ENCODE measurements at places on chromosomes 7 and 10.

DNA sequence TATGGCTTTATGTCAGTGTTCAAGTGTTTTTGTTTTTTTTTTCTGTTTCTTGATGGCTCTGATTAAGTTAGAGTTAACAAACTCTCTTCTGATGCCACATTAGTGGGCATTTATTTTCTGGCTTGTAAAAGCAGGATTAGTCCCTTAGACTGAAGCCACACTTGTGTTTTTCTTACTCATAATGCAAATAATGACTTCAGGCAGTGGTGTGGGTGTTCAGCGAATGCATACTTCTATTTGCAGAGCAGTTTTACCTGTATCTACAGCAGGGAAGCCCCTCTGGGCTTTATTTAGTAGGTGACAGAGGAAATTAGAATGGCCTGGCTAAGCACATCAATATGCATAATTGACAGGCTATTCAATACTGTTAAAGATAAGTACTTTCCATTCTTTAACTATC, 79.9 kb downstream of the CNNM2 start:
- DNase-seq = peak; percentile 15

DNA sequence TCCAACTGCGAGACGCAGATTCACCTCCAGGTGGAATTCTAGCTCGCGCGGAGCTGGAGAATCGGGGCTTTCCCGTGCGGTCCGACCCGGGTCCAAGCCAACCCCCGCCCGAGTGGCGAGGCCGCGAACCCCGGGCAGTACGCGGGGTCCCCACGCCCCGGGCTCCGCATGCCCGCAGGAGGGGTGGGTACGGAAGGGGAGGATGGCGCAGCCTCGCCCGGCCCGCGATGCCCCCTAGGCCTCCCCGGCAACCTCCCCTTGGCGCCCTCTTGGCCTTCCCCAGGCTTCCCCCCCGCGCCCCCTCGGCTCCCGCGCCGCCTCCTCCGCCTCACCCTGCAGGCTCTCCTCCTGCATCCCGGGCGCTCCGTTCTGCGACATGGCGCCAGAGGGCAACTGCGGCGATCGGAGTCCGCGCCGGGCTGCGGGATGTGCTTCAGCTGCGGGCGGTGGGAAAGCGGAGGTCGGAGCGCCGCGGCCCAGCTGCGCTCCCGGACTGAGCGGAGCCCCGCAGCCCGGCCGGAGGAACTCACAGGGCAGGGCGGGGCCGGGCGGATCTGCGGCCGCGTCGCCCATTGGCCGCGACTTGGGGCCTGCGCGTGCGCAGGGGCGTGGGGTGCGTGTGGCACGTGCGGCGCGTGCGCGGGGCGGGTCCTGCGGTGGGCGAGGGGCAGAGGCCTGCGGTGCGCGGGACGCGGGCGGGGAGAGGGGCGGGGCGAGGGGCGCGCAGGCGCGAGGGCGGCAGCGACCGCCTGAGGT, at the start of gene BNIP3:
BNIP3 (minus strand) TSS at position 495 of the 756 bp plus-strand sequence; CDS start at position 378, 117 bp downstream.
- DNase-seq = peak; percentile 96

DNA sequence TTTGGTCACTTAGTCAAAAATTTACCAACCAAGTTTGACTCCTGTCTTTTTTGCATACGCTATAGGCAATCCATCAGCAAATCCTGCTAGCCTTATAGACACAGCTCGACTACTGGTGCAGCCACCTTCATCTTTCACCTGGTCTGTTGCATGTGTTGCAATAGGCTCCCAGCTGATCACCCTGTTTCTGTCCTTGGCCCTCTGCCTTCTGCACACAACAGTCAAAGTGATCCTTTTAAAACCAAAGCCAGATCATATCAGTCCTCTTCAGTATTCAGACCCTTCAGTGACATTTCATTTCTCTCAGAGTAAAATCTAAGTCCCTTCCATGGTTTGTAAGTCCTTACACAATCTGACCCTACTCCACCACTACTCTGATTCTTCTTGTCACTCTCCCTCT, 10.9 kb upstream of the CDK6 start:
- DNase-seq = no peak

GRCh38 chr7:79337717-79338116, 115.8 kb downstream of the MAGI2 start:
- no peak for DNase-seq

DNA sequence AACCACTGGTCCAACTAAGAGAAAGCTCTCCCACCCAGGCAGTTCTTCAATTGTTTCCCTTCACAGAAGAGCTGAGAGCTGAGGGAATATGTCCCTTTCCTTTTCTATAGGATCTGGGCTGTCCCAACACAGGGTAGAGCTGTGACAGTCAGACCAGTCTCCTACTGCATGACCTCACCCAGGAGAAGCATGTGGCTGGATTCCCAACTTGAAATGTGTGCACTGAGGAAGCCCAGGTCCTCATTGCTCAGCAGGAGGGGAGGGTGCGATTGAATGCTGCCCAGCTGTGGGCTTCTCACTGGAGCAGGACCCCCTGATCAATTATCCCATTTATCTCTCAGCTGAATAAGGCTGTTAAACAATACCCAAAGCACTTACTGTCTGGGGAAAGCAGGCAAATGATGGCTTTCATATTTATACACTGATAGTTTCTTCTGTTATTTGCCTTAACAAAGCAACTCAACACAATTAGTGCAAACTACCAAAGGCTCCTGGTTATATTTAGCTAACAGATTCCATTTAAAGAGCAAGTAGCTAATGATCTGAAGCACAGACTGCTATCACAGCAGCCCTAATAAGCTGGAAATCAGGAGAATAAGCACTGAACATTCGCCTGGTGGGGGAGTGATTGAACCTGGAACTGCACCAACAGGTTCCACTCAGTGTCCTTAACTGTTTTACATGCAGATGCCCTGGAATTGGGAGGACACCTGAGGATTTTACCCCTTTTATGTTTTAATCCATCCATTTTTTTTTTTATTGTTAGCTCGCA, 508.8 kb downstream of the CCSER2 start:
- no peak for DNase-seq

- no peak for DNase-seq
These were observed 157.9 kb downstream of the ARID5B start for GRCh38 chr10:62059217-62059920.

DNA sequence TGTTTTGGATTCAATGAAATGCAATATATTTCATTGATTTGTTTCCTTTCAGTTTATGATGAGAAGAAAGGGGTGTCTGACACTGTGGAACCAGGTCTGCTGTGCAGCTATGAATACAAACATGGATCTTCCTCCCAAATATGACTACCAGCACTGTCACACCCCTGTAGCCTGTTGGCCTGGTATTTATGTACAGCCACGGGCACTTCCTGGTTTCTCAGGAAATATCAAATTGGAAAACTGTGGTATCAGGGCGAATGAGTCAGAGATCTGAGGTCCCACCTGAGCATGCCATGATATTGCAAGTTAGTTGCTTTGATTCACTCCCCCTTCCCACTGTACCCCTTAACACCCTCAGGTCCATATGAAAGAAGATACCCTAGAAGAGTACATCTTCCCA, 87.8 kb downstream of the DNMBP start:
- DNase-seq = peak; percentile 40

DNA sequence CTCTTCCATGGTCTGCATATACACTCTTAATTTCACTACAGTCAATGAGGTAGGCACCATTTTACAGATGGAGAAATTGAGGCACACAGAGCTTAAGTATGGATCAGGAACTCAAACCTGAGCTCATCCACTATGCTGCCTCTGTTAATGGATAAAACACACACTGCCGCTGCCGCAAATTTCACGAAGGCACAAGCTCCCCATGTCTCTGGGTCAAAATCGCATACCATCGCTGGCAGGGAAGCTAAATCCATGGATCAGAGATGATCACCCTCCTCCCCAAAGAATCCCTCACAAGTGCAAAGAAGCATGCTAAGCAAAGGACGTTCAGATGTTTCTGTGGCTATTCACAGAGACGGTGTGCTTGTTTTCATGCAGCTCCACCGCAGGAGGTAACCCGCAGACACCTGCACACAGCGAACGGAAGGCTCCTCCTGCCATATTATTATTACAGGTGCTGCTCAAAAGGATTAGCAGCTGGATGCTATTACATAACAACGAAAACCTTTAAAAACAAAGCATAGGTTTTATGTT, 109.3 kb downstream of the UBE2H start:
- no peak for DNase-seq

DNA sequence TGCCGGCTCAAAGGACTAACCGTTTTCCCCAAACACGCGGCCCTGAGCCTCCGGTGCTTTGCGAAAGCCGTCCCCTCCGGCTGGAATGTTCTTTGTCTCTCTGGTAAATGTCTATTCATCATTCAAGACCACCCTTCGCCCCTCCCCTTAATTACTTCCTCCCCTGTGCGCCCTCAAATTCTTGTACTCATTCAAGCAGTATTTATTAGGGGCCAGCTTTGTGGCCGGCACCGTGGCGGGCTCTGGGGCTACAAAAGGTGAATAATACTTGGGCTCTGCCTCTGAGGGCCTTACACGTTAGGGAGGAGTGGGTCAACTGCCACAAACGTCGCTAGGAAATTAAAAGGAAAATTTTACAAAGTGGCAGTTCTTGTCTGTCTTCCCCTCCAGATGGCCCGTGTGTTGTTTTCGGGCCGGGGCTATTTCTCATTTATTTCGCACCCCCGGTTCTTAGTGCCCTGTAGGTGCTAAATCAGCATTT, 1.5 kb upstream of the MEST start:
- no peak for DNase-seq

GRCh38 chr10:126734967-126735366, 64.5 kb upstream of the C10orf90 start:
- DNase-seq = no peak

GRCh38 chr7:749140-749551, 22.1 kb upstream of the PRKAR1B start:
- no peak for DNase-seq
